ENCODE measurements at places on chromosomes 7 and 10.

GRCh38 chr10:43440463-43441134 lies 3.7 kb downstream of the ZNF487 start:
- no peak for DNase-seq

DNA sequence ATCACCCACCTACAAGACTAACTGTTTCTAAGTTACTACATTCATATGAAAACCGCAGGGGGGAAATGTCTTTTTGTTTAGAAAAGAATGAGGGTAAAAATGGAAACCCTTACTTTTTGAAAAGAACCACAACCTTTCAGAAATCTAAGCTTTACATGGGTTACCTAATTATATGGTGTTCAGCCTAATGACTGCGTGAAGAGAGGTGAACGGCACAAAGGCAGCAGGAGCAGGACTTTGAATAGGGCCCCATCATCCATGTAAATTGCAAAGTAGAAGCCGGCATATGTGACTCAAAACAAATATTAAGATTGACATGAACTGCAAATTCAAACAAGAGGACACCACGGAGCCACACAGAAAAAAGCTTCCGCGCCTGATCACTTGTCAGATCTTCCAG lies 25.1 kb downstream of the NEBL start:
- no peak for DNase-seq

- DNase-seq: no peak
Measured at GRCh38 chr10:94129393-94130130, 135.8 kb downstream of the PLCE1 start.

DNA sequence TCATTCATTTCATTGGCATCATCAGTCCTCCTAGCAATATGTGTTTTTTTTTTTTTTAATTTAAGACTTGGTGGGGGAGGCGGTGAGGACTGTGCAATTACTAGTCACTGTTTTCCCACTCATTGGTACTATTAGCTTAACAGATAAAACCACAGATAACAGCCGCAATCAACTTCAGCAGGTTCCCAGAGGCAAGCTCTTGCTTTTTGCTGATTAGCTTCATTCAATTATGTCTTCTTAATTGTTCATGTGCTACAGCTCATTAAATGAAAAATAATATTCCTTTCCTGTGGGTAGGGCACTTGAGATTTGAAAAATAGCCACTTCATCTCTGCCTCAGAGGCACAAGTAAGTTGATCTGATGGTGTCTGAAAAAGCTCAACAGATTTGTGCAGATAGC lies 215.5 kb downstream of the PCDH15 start:
- DNase-seq: no peak

GRCh38 chr7:142443216-142444010 lies 185.6 kb upstream of the PRSS58 start:
- DNase-seq: no peak

DNA sequence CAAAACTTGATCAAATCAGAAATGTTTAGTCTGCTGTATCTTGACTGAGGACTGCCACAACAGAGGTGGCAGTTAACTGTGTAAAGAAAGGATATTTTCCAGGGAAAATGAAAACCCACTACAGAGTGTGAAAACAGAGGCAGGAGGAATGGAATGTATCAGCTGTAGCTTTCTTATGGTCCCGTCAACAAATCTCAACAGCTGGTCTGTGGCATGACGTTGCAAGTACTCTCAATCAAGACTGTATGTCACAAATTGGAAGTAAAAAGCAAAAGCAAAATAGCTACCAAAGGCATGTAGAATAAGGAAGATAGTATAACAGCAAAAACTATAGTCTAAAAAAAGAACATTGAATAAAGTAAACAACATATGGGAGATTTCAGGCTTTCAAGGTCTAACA lies 123.5 kb downstream of the KMT2C start:
- DNase-seq: no peak

GRCh38 chr10:971150-971542 lies 17.1 kb upstream of the GTPBP4 start:
- no peak for DNase-seq

DNA sequence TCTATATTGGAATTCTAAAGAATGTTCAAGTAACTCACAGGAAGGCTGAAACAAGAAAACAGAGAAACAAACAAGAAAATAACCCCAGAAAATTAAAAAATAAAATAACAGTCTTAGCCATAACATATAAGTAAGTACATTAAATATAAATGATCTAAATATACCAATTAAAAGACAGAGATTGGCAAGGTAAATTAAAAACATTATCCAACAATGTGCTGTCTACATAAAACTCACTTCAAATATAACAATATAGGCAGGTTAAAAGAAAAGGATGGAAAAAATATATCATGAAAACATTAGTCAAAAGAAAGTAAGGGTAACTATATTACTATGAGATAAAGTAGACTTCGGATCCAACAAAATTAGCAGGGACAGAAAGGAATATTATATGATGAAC lies 98.1 kb upstream of the NANOS1 start:
- DNase-seq: no peak

DNA sequence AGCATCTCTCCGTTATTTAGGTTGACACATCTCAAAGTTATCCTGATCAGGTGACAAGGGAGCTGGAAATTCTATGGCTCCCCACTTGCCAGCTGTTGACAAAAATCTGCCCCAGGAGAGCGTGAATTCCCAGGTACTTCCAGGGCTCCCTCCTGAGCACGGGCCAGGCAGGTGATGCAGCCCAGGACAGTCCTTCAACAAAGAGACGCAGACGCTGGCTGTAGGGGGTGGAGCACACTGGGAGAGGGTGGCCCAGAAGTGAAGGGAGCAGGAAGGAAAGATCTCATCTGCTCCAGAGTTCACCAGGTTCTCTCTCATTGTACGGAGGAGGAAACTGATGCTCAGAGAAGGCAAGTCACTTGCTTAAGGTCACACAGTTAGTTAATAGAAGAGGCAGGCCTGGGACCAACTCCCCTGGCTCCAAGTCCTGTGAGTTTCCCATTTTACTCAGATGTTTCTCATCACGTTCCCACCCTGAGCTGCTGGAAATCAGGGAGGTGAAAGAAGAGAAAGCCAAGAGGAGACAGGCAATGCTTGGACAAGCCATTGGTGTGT lies 41.0 kb upstream of the CHST3 start:
- no peak for DNase-seq

DNA sequence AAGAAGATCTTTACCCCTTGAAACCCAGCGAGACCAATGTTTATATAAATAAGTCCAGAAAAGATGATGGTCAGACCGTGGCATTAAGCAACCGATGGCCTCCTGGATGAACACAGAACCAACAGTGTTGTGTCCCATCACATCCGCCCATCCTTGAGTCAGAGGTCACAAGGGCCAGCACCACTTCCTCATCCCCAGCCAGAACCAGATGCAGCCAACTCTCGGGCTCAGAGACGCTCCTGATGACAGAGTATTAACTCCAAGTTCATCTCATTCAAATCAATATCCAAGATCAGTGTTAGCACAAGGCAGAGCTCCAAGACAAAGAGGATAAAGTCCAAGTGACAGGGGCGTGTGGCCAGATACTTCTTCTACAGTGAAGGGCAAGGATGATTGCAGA lies 63.5 kb downstream of the FAM53B start:
- no peak for DNase-seq

- no peak for DNase-seq
Measured at GRCh38 chr7:101096957-101097347, 11.7 kb downstream of the TRIM56 start.

GRCh38 chr7:110417611-110418010 lies 673.3 kb upstream of the LRRN3 start:
- DNase-seq: no peak

DNA sequence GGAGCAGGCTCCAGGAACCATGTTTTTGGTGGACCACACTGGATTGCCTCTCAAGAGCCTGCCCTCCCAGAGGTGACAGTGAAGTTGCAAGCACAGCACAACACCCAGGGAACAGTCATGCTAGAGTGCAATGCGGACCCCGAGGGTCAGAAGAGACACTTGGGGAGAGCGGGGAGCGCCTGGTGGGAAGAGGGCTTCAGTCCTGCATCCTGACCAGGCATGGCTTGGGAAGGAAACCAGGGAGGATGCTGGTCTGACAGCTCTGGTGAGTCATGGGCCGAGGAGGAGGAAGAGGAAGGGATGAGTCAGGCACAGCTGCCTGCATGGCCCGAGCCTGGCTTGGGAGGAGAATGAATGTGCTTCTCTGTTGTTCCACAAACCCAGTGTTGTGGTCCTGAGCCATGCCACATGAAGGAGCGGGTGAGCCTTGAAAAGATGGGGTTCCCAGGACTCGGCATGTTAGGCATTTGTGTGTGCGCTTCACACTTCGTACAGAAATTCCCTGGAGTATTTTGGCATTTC lies 29.5 kb upstream of the ANKRD2 start:
- DNase-seq: peak; percentile 73

GRCh38 chr7:153524070-153524601 lies 528.1 kb upstream of the DPP6 start:
- no peak for DNase-seq

- peak; percentile 54 for DNase-seq
Measured at GRCh38 chr7:142587578-142588191, 161.6 kb upstream of the PRSS1 start.

- no peak for DNase-seq
Measured at GRCh38 chr7:98562381-98562823, 54.7 kb upstream of the NPTX2 start.

GRCh38 chr7:1732645-1733044 lies 62.6 kb downstream of the ELFN1 start:
- DNase-seq: no peak

DNA sequence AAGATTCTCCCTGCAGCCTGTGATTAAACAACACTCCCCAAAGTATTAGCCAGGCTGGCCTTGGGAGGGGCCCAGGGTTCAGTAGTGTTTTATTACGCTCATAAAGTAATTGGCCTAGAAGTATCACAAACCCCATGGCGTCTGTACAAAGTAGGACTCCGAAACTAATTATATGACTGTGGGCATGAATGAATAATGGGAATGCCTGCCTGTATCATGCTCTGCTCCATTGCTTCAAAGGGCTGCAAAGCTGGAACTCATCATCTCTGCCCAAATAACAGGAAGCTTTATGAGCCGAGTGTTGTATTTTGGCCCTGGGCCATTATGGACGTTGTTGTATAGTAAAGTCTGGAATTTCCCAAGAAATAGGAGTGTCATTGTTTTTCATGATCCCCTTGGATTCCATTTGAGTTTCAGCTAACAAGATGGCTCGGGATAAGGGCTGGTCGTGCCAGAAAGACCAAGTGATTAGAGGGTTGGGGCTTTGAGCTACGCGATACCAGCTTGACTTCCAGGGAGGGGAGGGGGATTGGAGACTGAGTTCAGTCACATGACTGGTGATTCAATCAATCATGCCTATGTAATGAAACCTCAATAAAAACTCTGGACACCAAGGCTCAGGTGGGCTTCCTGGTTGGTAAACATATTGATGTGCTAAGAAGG lies 65.3 kb upstream of the NPTX2 start:
- DNase-seq: no peak

GRCh38 chr10:72665925-72666324 lies 26.0 kb upstream of the MCU start:
- DNase-seq: no peak

DNA sequence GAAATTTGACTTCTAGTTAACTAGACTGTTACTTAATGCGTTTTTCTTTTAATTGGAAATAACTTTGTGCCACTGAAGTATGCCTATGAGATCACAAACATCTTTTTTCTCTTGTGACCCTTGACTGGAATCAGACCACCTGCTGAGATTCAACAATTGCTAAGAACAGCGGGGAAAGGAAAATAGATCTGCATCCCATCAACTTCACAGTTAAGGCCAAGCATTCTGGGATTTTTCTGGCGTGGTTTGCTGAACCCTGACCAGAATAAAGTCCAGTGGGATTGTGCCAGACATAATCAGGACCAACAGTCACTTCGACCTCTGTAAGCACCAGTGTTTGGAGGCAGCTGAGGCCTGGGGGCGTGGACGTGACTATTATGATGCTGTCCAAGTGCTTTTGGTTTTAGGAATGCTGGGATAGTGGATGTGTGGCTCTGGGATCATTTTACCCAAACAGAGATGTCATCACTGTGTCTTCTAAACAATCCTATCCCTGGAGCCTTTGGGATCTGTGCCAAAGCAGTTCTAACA lies 373.3 kb upstream of the PRKCQ start:
- no peak for DNase-seq

DNA sequence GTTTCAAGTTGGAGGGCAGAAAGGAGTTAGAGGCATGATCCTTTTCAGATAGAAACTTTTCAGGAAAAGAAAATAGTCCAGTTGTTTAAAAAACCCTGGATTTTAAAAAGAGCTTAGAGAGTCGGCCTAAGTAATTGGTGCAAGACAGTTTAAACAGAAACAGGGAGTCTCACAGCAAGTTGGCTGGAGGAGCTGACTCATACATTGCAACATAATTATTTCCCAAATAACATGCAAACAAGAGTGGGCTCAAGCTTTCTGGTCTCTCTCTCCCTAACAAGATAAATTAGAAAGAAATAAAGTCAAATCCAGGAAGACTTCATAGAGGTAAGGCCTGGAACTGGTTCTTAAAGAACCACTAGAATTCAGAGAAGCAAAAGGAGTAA lies 100.3 kb upstream of the AGBL3 start:
- no peak for DNase-seq

GRCh38 chr7:29563590-29564495 lies at the start of gene PRR15:
TSS of gene PRR15 (plus strand) at chr7:29563835. CDS start at chr7:29566330, 2,495 bp downstream.
- DNase-seq: no peak

GRCh38 chr7:51606601-51607154 lies 290.1 kb upstream of the COBL start:
- DNase-seq: no peak

GRCh38 chr10:71581376-71581775 lies 138.2 kb downstream of the C10orf105 start:
- DNase-seq: no peak

DNA sequence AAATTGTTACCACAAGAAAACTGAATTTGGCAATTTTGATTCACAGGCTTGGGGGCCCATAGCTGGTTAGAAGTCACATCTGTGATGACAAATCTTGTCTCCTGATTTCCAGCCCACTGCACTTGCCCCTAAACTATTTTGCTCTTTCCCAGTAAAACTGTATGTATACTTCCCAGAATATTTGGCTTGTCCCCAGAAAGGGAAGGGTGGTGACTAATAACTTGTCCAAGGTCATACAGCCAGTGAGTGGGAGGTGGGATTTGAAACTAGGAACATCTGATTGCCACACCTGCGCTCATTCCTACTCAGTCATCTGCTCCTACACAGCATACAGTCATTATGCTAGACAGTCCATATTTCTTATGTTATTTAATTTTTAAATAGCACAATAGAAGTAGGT lies 304.5 kb downstream of the SDHAF3 start:
- DNase-seq: no peak

Data from CD4-positive, alpha-beta T cell treated with Interleukin-4 for 1 hour (primary cell).